ENCODE measurements at places on chromosomes 6 and 20.

DNA sequence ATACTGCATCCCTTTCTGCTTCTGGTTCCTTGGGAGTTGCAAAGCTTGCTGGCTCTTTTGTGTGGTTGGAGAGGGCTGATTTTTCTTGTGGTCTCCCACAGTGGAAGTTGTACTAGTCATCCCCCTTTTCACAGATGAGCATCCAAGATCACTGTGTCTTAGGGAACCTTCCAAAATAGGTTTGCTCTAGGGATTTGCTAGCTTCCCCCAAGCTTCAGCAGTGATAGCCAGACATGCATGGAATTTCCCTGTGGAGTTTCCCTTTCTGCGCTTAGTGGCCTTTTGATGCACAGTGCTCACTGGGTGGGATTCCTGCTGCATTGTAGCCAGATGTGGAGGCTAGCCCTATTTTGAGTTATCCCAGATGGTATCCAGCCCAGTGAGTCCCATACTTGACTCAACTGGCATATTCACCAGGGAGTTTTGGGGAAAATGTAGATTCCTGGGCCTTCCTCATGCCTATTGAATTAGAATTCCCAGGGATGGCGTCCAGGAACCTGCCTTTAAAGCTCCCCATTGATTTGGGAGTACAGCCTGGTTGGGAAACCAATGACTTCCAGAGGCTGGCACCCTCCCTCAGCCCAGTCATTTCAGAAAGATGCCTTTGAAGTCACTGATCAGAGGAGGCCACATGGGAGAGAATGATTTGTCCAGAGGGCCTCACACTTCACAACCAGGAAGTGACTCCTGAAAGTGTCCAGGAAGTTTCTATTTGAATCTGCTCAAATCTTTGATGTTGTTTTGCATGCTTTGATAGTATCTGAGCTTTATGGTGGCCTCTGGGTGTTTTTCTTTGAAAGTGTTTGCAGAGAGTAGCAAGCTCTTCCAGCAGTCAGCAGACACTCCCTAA, 25.9 kb downstream of the PPARD start:
- no peak for DNase-seq

GRCh38 chr6:110093981-110094380, 85.5 kb downstream of the WASF1 start:
- DNase-seq = no peak

DNA sequence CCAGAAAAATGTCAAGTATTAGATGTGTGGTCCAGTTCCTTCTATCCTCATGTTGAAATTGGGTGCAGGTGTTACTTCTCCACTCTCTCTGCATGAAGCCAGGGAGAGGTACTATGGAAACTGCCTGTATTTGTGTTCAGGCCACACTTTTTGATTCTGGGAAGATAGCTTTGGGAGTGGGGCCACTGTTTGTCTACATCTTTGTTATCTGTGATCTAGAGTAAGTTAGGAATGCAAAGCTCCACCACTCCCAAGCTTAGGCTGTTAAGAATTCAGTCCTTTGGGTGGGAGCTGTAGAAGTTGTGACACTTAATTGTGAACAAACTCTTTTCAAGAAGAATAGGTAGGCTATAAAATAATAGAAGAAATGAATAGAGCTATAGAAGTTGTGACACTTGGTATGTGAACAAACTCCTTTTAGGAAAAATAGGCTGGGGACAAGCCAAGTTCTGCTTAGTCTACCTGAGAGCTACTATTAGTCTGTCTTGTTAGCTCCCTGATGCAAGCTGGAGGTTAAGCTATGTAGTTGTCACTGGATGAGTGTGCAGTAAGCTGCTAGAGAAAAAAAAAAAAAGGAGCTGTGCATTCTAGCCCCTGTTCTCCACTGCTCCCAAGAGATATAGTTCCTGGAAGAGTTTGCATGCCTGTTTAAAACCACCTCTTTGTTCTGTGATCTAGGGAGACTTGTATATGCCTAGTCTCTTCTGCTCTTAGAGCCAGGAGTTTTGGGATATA, 7.1 kb upstream of the GFRAL start:
- no peak for DNase-seq

DNA sequence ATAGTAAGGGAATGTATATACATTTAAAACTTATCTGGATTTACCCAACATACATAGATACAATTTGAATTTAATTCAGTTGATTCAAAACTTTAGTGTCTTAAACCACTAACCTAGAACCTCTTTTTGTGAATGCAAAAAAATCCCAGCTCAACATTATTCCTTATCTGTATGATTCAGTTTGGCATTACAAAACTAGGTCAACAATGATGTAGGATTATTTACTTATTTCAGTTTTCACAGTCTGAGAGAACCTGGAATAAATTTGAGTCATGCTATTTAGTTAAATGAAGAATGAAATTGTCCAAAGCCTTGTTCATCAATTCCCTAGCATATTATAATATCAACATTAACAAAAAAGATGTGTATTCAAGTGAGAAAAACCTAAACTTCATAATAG, 7.4 kb upstream of the PLCB1 start:
- no peak for DNase-seq

- no peak for DNase-seq
Measured at GRCh38 chr6:35592178-35592577, 79.5 kb upstream of the TULP1 start.

DNA sequence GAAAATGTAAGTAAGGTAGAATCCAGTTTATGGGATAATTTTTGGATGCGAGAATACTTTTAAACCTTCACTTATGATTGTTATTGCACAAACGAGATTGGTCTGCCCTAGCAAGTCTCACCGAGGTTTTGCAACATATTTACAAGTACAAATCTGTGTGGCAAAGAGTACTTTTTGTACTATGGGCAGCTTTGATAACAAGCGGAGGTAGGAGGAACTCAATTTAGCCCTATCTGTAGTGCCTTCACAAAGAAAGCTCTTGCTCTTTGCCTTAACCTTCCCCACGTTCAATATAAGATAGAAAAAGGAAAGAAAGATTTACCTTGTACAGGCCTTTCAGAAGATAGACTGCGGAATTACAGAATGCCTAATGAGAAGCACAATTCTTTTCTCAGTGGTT, 77.5 kb upstream of the HIVEP1 start:
- DNase-seq = no peak

- no peak for DNase-seq
Measured at GRCh38 chr6:69162811-69163210, 527.7 kb downstream of the ADGRB3 start.

GRCh38 chr20:45796337-45797065, 4.7 kb downstream of the DNTTIP1 start:
- DNase-seq = no peak

DNA sequence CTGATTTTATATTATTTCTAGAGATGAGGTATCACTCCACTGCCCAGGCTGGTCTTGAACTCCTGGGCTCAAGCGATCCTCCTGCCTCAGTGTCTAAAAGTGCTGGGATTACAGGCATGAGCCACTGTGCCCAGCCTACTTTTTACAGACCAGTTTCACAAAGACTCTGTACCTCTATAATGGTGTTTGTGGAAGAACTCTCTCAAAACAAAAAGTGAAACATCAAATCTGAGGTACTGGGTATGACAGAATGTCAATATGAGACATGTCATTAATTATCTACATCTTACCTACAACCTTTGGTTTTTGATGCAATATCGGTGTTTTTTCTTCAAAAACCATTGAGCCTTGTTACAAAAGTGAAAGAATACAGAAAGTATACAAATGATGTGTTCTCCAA, 49.4 kb upstream of the MCM9 start:
- DNase-seq = no peak

DNA sequence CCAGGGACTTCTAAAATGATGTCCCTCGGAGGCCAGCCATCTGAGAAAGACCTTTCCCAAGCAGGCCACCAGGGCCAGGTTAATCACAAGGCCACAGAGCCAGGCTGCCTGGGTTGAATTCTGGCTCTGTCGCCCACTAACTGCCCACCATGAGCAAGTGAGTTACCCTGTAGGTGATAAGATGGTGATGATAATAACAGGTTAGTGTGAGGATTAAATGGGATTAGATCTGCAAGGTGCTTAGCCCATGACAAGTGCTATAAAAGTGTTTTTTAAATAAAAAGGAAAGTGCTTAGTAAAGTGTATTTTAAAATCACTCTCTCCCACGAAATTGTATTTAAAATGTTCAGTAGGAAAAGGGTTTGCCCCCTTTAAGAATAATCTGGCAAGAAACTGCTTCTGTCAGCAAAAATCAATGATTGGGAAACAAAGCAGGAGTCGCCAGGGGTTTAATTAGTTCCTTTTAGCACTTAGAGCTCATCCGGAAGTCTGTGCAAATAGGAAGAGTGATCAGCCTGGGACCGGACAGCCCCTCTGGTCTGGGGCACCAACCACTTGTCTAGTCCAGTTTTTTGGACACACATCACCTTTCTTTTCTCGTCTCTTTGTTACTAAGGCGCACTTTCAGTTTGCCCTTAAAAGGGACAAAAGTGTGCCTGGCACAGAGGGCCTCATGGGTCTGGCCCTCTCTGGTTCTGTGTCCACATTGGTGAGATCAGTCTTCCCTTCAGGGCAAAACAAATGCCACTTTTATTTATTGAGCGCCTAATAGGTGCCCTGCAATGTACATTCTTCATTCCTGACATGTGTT, 150.4 kb downstream of the GRM4 start:
- peak; percentile 74 for DNase-seq

DNA sequence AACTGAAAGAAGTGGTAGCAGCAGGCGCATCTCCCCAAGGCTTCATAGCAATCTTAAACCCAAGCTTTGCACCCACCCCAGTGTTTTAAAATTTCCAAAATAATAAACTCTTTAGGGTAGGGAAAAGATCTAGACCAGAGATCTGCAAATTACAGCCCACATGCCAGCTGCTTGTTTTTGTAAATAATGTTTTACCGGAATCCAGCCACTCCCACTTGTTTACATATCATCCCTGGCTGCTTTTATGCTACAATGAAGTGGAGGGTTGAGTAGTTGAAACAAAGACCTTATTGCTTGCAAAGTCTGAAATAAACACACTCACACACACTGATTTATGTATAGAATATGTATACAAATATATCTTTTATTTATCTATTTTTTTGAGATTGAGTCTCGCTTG, 30.0 kb downstream of the SLX4IP start:
- DNase-seq = no peak

DNA sequence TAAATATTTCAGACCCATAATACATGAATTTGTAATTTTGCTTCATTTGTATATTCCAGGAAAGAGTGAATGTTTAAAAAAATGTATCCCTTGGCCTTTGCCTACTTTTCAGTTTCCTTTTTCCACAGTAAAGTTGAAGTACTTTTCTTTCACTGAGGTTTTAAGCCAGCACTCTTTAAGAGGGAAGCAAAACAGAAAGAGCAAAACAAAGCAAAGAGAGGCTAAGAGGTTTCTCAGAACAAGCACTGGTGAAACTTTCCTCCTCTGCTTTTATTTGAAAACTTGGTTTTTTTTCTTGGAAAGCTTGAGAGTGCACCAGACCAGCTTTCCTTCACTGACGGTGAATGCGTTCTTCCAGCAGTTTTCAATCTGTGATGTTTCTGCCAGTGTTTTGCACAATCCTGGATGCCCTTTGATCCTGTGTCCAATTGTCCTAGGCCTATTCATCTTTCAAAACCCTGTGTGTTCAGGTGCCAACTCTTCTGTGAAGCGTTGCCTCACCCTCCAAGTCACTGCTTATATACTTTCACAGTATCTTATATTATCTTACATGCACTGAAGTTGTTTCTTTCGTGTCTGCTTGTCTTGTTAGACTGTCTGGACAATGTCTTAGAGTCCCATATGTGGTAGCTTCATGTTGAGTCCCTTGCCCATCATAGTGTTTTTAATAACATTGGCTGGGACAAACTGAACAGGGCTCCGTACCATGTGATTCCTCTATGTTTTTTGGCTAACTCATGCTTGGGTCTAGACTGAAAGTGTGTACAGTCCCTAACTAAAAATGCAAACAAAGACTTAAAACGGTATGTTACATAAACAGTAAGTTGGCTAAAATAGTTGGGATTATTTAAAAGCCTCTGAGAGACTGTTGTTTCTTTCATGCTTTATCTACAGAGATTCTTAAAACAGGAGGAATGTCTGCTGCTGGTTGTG, 1.9 kb downstream of the RNF217 start:
- peak; percentile 84 for DNase-seq

GRCh38 chr6:92715991-92716390, 703.4 kb downstream of the EPHA7 start:
- no peak for DNase-seq

GRCh38 chr6:156464100-156464878, 312.9 kb upstream of the ARID1B start:
- no peak for DNase-seq

DNA sequence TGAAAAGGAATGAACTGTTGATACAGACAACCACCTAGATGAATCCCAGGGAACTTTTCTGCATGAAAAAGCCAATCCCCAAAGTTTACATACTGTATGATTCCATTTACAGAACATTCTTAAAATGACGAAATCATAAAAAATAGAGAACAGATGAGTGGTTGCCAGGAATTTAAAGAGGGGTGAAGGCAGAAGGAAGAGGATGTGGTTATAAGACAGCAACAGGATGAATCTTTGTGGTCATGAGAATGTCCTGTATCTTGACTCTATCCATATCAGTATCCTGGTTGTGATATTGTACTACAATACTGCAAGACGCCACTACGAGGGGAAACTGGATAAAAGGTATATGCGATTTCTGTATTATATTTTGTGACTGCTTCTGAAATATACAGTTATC, 70.1 kb upstream of the EMILIN3 start:
- no peak for DNase-seq

DNA sequence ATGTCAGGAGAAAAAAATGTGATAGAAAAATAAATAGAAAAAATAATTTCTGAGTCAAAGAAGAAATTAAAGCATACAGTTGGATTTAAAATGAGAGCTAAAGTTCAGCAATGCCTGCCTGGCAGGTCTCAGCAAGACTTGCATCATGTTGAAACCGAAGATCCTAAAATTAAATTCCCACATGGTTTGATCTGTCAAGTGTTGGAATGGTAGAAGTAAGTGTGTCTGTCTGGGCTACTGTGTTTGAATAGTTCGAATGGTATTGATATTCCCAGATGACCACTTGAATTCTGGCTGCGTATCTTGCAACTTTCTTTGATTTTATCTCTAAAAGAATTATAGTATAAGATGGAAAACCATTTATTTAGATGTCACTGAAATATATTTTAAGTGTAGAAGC, 1349.6 kb downstream of the EPHA7 start:
- no peak for DNase-seq

- DNase-seq = no peak
Measured at GRCh38 chr20:8309634-8310033, 177.6 kb downstream of the PLCB1 start.

- DNase-seq = no peak
Measured at GRCh38 chr6:152771061-152771687, 20.6 kb downstream of the VIP start.

DNA sequence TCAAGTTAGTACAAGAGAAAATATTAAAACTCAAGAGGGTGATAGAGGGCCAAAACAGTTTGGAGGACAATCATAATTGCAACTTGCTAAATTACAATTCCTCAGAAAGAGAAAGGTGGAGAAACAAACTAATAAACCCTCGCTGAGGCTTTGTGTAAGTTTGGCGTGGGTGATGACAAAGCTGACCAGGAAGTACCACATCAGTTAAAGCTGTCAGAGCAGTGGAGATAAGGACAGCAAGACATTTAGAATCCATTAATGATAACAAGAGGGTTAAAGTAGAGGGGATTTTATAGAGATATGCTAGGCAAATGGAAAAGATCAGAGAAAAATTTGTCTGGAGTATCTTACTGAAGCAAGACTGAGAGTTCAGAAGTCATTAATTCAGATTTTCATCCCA, 334.4 kb downstream of the TFAP2B start:
- DNase-seq = no peak

GRCh38 chr6:54516321-54516720, 208.1 kb downstream of the TINAG start:
- no peak for DNase-seq
